ENCODE measurements at places on chromosomes 12 and 14.

- DNase-seq, result no peak
These were observed 8.4 kb downstream of the FAR2 start for GRCh38 chr12:29157486-29157946.

DNA sequence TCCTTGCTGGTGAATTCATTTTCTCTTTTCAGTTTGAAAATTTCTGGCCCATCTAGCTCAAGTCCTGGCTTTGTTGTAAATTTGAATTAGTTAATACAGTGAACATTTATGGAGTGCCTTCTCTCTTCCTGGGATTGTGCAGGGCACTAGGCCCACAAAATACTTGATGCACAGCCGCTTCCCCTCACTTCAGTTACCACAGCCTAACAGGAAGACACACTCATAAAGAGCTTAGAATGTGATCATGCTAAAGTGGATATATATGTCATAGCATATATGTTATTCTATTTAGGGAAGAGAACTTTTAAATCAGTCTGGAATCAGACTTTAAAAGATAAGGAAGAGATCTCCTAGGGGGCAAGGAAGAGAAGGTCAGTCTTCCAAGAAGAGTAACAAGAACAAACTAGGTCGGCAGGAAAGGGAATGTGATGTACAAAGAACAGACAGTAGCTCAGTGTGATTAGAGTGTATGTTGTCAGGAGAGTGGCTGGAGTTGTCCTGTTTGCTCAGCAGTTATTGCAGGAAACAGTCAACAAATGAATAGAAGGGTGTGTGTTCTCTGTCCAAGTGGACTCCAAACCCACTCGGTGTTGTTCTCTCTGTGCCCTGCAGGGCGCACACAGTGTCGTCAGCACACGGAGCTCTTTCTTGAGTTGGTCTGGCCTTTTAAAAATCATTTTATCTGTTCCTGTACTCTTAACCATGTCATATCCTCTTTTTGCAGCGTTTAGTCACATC is 74.4 kb downstream of the DAAM1 start:
- DNase-seq, result no peak

DNA sequence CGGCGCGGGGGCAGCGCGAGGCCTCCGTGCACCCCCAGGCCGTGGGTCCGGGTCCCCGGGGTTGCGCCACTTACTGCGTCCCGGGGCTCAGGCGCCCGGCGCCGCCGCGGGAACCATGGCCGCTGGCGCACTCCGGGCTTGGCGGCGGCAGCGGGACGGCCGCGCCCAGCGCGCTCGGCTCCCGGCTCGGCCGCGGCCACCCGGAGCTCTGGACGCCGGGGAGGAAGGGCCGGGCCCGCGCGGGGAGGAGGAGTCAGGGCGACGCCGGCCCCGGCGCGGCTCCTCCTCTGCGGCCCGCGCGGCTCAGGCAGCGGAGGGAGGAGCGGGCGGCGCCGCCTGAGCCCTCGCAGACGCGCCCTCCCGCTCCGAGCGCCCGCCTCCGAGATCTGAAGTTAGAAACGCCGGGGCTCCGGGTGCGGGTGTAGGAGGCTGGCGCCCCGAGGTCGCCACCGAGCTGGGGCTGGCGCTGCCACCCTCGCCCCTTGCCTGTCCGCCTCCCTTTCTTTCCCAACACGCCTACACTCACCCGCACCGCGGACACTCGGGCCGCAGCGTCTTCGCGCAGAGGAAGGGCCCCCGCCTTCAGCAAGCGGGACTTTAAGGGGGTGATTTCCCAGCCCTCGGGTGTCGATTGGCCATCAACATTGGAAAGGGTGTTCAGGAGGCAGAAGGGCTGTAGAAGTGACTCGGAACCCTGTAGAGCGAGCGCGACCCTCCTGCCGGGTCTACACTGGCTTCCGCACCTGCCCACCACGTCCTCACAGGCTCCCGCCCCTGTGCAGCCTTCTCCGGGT is at the start of gene NIN:
NIN (minus strand) TSS at position 231 of the 794 bp plus-strand sequence. CDS start 9,106 bp downstream, outside the sequence.
- DNase-seq, result peak; percentile 63

- no peak for DNase-seq
These were observed 48.9 kb downstream of the SMOC1 start for GRCh38 chr14:69928111-69928523.

GRCh38 chr14:64815257-64815656 is 64.5 kb downstream of the SPTB start:
- DNase-seq, result no peak

GRCh38 chr12:100331871-100332270 is 25.0 kb upstream of the SLC17A8 start:
- no peak for DNase-seq

DNA sequence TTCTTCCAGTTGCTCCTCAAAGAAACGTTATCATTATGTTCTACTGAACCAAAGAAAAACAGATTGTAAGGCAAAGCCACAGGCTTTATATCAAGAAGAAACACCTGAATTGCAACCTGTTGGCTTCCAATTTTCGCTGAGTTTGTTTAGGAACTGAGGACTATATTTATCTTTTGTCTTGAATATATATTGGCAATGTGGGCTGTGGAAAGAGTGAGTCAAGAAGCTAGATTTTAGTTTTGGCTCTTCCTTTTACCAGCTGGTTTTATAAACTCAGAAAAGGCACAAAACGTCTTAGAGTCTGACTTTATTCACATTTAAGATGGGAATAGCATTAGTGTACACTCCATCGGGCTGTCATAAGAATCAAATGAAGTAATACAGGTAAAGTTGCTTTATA is 10.4 kb upstream of the PTHLH start:
- DNase-seq, result no peak

- no peak for DNase-seq
These were observed 44.0 kb downstream of the FOXN4 start for GRCh38 chr12:109264943-109265650.

- no peak for DNase-seq
These were observed 6.9 kb upstream of the OR6J1 start for GRCh38 chr14:22650960-22651521.

DNA sequence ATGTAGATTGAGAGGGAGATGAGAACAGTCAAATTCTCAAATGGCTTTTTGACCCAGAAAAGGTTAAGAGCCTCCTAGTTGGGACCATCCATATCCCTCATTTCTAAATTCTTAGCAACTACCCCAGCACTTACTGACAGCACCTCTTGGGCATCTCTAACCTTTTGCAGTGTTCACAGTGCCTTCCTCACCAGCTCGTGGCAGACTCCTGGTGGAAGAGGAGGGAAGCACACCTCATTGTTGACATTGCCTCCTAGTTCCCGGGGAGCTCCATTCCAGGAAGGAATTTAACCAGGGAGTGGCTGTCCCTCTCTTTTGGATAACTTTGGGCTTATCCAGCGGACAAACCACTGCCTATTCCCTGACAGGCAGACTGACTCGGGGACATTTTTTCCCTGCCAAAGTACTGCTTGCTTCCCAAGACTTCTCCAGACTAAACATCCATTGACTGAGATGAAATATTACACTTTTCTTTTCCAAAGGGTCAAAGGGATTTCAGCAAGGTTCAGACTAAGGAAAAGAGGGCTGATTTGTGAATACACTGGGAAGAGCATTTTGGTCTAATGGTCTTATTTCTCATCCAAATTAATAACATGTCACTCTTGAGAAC is 9.0 kb upstream of the OR6J1 start:
- peak; percentile 66 for DNase-seq

GRCh38 chr12:124622331-124622730 is 54.9 kb upstream of the NCOR2 start:
- DNase-seq, result no peak

GRCh38 chr12:1801303-1801975 is 18.9 kb upstream of the LRTM2 start:
- no peak for DNase-seq

DNA sequence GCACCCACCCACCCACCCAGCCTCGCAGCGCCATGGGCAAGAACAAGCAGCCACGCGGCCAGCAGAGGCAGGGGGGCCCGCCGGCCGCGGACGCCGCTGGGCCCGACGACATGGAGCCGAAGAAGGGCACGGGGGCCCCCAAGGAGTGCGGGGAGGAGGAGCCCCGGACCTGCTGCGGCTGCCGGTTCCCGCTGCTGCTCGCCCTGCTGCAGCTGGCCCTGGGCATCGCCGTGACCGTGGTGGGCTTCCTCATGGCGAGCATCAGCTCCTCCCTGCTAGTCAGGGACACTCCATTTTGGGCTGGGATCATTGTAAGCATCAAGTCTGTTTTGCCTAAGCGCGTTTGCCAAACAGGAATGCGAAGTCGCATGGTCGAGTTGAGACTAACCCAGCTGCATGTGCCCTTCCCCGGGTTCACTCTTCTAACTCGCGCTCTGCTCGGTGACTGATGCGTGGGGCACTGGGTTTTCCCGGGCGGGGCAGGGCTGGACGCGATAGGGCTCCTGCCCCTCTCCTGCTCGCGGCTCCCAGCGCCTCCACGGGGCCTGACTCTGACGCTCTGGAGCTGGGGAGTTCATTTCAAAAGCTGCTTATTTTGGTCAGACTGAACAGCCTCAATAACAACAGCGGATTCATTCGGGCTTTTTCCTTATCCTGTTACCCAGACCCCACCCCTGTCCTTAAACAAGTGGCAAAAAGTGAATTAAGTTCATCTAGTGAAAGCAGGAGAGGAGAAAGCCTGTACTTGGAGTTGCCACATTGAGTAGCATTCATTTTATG is 458 bp downstream of the SSPN start:
- DNase-seq, result no peak

DNA sequence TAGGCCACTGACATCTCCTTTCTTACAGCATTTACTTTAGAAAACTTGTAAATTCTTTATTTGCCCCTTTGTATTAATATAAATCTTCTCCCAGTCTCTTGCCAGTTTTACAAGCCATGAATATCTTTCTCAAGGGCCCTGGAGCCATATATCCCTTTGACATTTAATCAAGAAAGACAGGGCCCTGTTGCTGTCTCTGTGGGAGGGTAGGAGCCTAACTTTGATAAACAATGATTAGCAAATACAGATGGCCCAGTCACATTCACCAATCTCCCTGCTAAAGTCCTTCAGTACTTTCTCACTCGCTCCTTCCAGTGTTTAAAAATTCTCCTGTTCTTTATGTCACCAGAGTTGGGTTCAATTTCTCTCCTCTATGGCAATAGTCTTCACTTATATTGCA is 479.8 kb upstream of the USP15 start:
- no peak for DNase-seq

DNA sequence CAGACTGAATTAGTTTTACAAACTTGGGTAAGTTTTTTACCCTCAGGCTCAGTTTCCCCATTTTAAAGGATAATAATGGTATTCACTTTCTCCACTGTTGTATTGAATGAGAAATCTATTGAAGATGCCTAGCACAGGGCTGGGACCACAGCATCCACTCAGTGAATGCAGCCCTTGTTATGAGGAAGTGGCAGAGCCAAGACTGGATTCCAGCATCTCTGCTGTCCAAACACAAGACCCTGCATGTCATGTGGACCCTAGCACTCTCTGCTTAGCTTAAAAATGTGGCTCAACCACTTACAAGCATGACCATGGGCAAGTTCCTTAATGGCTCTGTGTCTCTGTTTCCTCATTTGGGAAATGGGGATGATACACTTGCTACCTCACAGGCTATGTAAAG is 24.1 kb upstream of the TRIM9 start:
- no peak for DNase-seq

DNA sequence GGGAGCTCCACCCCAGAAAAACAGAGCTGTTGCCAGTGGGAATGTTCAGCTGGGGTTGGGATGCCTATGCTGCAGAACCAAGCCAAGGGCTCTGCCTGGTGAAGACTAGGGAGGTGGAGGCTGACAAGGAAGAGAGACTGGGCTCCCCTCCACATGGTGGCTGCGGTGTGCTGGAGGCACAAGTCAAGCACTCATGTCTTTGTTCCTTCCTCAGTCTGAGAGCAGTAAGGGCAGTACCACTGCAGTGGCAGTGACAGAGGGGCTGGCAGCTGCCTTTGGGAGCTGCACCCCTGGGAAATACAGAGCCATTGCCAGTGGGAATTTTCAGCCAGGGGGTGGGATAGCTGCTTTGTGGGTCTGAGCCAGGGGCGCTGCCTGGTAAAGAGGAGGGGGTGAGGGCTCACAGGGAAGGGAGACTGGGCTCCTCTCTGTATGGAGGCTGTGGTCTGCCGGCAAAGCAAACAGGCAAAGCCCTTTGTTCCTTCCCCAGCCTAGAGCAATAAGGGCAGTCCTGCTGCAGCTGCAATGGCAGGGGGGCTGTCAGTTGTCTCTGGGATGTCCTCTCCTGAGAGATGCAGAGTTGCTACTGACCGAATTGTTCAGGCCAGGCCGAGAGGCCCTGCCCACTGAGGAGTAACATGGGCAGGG is 255.9 kb downstream of the RAD51B start:
- DNase-seq, result no peak

- no peak for DNase-seq
These were observed 96.3 kb downstream of the PTPN11 start for GRCh38 chr12:112514926-112515642.

- no peak for DNase-seq
These were observed 4.9 kb downstream of the ST8SIA1 start for GRCh38 chr12:22329621-22330020.

DNA sequence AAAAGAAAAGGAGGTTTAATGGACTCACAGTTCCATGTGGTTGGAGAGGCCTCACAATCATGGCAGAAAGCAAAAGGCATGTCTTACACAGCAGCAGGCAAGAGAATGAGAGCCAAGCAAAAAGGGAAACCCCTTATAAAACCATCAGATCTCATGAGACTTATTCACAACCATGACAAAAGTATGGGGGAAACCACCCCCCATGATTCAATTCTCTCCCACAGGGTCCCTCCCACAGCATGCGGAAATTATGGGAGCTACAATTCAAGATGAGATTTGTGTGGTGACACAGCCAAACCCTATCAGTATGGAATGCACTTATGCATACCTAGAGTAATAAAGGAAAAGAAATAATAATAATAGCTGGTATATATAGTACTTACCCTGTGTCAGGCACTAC is 4.5 kb upstream of the GLIPR1 start:
- no peak for DNase-seq

GRCh38 chr12:122001466-122002209 is 20.0 kb upstream of the BCL7A start:
- no peak for DNase-seq

DNA sequence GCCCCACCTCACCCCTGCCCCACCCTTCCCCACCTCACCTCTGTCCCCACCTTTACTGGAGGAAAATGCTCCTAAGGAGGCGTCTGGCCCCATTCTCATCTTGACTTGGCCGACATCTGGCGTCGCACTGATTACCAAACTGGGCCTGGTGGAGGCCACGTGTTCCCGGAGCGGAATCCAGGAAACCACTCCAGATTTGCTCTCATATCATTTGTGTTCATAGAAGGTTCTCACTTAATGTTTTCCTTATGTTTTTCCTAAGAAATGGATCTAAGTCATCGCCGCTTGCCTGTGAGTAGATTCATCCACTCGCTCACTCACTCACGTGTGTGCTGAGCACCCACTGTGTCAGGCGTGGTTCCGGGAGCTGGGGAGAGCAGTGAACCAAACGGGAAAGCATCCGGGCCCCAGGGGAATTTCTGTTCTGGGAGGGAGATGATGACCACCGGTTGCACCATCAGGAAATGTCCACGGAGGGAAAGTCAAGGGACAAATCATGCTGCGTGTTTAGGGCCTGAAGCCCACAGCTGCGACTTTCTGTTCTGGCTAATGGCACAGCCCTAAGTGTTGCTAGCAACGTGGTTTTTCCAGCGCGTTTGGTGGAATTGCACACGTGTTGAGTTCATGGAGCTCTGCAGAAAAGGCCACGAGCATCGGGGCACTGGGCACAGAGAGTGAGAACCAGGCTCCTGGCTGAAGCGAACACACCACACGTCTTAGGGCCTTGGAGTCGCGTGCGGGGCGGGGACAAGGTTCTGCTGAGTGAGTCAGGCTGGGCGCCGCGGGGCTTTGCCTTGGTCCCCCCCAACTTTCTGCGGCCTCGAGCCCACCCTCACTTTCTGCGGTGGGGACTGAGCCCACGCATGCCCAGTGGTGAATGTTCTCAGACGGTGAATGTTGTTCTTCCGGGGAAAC is 57.7 kb downstream of the ADGRD1 start:
- no peak for DNase-seq

GRCh38 chr12:110316861-110317260 is 35.8 kb downstream of the ATP2A2 start:
- no peak for DNase-seq

All from CD8-positive, alpha-beta T cell (primary cell).